ENCODE measurements at places on chromosomes 3 and 15.

- DNase-seq: no peak
Observed at GRCh38 chr3:12286927-12287726, 1.7 kb upstream of the PPARG start.

DNA sequence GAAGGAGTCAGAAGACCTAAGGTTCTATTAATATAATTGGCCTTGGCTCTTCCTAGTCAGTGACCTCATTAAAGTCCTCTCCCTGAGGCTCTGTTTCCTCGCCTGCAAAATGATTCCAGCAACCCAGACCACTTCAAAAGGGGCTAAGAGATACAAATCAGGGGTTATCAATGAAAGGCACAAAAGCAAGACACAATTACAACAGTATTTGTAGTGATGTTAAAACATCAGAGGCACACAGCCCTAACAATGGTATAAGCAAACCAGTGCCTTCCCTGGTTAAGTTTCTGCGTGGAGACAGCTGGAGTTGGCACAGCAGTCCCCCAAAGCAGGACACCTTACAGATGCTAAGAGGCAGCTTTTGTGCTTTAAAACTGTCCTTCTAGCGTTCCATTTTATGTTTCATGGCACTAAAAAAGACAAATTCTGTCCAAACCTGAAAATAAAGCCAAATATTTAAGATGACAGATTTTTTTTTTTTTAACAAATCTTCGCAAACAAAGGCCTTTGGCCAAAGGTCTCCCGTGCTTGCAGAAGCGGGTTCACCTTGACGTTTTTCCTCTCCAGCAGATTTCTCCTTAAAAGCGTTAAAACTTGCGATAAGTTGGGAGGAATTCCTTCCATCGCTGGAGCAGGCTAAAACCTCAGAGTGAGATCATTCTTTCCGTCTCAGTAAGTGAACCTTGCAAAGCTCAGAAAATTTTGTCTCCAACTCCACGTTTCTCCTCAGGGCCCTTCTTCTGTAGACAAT is 999 bp downstream of the ZNF280D start:
- peak; percentile 50 for DNase-seq

- DNase-seq: no peak
Observed at GRCh38 chr15:80958818-80959495, 30.7 kb downstream of the MESD start.

DNA sequence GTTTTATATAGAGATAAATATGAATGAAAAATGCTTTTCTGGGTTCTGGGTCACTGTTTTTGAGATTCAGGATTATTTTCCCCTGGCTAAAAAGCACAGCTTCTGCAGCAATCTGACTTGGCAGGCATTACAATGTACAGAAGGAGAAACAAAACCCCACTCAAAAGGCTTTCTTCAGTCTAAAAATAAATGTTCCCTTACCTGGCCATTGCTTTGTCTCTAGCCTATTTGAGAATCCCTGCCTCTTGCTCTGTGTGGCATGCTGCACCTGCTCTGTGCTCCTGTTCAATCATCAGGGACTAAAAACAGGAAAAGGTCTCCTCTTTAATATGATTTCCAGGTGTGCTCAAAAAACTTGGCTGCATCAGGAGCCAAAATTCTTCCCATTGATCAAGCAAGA is 187.4 kb upstream of the STAC start:
- no peak for DNase-seq

- no peak for DNase-seq
Observed at GRCh38 chr3:71514621-71515020, 68.9 kb downstream of the FOXP1 start.

- DNase-seq: peak; percentile 19
Observed at GRCh38 chr3:197029511-197030167, at the start of gene MELTF. TSS of gene MELTF (minus strand) at chr3:197029817. CDS start at chr3:197029702, 115 bp downstream.

GRCh38 chr3:48723725-48724124 is 6.7 kb upstream of the IP6K2 start:
- no peak for DNase-seq

DNA sequence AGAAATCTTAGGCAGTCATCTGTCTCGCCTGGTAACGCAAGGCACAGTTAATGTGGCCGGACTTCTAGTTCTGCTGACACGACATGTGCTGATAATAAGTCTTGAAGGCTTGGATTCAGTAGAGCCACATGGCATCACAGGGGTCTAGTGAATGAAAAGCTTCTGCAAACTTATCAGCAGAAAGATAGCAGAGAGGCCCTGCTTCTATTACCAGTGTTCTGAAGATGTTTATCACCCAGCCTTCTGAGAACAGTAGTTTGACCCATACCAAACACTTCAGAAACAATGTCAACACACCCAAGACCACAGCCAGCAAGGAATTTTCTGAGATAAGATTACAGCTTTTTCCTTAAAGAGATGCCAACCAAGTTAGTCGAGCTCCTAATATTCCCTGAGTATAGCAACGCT is 102.7 kb upstream of the UMPS start:
- no peak for DNase-seq

DNA sequence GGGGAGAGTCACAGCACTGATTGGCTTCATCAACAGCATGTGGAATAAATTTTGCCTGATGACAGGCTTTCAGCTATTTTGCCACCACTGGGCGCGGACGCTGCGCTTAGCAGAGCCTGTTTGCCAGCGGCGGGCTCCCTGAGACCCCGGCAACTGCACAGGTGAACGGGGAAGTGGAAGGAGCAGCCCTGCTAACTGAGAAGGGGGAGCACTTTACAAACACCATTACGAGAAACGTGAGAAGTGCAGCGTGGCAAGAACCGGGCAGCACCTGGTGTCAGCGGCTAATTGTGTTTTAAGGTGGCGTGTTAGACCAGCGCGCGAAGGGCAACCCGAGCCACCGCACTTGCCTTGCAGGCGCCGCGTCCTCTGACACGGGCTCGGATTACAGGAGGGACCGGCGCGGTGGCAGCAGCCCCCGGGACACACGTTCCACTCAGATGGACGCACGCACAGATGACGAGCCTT is 307.8 kb upstream of the ARRDC4 start:
- DNase-seq: no peak

DNA sequence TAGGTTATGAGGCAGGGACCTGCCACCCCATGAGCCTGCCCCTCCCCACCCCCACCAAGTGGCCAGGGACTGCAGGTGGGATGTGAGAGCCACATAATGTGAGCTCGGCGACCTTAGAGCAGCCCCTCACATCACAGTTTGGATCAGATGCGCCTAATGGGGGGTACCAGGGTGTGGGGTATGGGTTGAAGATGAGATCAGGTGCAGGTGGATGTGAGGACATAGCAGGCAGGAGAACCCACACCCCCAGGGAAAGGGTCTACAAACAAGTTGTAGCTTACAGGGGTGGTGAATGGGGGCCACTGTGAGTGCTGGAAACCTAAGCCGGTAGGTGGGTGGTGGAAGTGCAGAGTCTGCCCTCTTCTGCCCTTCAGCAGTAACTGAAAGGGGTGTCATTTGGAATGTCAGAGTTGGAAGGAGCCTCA is 94.0 kb downstream of the CORO2B start:
- DNase-seq: no peak

GRCh38 chr3:28210968-28211713 is 30.3 kb upstream of the CMC1 start:
- no peak for DNase-seq

GRCh38 chr15:62020576-62021160 is 39.6 kb downstream of the VPS13C start:
- peak; percentile 18 for DNase-seq

DNA sequence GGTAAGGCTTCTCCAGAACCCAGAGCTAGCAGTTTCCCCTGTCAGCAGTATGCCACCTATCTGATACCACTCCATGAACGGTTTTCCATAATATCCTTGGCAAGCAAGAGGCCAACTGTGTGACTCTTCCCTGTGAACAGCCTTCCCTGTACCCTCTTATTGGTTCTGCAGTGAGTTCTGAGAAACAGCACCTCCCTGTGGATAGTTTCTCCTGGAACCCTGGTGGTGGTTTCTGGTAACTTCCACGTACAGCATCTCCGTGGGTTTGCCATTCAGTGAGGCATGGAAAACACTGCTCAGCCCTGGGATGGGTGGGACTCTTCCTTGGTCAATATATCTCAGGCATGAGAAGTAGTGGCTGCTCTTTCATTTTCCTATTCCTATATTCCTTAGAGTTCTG is 19.4 kb upstream of the SERPINI2 start:
- DNase-seq: no peak

GRCh38 chr15:89836267-89837133 is 21.8 kb upstream of the ANPEP start:
- DNase-seq: peak; percentile 92

DNA sequence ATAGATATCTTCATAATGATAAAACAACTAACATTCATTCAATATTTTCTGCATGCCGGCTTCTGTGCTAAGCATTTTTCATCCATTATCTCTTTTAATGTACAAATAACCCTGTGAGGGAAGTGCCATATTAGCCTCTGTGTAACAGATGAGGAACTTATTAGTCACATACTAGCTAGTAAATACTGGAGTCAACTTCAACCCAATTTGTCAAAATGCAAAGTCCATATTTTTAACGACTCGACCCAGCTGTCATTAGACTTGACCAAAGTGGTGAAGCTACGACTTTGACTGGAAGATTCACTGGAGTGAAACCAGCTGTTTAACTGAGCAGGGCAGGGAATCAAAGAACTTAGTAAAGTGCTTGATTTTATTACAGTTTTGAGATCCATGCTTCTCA is 41.6 kb downstream of the PARP15 start:
- DNase-seq: no peak

GRCh38 chr3:170721563-170721962 is 135.7 kb upstream of the SLC7A14 start:
- no peak for DNase-seq

DNA sequence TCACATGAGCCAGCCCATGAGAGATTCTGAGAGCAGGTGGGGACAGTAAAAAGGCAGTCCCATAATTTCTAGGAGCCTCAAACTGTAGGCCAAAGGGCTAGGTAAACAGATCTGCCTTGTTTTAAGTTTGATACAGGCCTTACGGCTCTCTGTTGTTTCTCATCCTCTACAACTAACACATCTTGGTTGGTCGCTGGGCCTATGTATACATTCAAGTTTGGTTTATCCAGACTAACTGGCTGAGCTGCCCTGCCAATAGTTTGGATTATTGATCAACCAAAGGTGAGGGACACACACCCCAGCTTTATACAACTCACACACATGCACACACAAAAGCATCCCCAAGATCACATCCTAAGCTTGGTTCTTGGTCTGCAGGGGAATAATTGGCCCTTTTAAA is 3.0 kb downstream of the SIAH2 start:
- no peak for DNase-seq

DNA sequence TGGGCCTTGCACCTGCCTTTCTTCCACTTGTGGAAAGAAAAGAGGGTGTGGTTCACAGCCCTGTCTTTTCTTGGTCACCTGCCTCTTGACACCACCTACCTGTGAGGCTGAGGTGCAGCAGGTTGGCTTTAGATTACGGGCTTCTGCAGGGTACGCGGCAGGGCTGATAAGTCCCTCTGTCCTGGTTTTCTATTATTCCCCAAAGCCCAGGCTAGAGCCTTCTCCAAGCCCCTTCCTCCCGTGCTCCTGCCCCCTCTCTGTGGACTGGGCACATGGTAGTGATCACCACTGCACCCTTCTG is 44.8 kb upstream of the HACD2 start:
- DNase-seq: no peak

DNA sequence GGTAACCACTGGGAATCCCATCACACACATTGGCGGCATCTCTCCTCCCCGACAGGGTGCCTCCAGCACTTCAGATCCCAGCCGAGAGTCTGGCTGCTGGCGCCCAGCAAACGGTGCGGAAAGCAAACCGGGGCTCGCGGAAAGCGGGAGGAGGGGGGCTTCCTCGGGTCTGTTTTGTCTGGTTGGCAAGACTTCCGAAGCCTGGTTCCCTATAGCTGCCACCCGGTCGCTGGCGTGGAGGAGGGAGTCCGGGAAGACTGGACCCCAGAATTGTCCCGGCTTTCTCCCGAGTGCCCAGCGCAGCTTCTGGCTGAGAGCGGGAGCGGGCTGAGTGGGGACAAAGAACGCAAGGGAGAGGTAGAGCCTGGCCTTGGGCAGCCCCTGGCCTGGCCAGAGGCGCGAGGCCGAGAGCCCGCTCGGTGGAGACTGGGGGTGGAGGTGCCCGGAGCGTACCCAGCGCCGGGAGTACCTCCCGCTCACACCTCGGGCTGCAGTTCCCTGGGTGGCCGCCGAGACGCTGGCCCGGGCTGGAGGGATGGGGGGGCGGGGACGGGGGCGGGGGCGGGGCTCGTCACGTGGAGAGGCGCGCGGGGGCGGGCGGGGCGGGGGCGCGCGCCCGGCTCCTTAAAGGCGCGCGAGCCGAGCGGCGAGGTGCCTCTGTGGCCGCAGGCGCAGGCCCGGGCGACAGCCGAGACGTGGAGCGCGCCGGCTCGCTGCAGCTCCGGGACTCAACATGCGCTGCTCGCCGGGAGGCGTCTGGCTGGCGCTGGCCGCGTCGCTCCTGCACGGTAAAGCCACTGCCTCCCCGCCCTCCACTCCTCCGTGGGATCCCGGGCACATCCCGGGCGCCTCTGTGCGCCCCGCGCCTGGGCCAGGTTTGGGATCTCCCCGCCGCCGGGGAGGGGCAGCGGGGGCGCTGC is at the start of gene CHRNA7:
Gene CHRNA7, plus strand, starts transcription at position 654 of the 920 bp plus-strand sequence. Its CDS starts 80 bp downstream, at position 734.
- DNase-seq: no peak

DNA sequence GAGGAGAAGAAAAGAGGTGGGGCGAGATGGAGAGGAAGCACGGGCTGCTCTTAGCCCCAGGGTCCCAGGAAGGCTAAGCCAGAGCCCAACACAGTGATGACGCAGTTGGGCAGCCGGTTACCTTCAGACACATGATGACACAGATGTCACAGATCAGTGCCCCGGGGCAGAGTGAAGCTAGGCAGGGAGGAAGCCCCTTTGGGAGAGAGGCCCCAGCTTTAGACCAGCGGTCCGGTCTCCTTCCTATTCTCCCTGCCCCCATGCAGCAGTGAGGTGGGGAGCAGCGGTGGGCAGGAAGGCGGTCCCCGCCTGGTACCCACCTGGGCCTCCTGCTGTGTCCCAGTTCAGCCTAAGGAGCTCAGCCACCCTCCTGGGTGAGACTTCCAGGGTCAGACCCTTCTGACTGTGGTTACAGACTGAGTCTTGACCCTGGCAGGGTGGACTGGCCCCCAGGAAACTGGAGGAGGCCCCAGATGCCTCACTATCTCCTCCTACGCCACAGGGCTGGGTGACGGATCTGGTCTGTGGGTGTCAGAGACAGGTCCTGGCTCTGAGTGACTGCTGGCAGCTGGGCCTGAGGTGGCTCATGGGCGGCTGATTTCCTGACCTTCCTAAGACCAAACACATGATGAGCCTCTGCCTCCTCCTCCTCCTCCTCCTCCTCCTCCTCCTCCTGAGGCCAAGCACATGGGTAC is 38.8 kb upstream of the LINGO1 start:
- DNase-seq: no peak
